ENCODE measurements at places on chromosomes 12 and 14.

DNA sequence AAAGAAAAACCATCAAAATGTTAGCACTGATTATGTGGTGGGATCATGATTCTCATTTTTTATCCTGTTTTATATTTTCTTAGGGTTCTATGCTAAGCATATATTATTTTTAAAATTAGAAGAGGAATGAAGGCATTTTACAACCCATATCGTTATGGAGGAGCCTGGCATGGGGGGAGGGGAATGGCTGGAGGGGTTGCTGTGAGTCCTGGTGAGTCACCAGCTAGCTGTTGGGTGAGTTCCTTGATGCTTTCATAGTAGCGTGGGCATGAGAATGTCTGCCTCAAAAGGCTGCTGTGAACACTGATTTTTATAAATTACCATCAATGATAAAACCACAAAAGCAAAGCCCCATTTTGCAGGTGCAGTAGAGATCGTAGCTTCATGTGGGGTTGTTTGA lies 46.9 kb downstream of the C14orf132 start:
- peak; percentile 70 for DNase-seq

GRCh38 chr14:23125933-23126524 lies 7.0 kb upstream of the CEBPE start:
- DNase-seq: no peak

DNA sequence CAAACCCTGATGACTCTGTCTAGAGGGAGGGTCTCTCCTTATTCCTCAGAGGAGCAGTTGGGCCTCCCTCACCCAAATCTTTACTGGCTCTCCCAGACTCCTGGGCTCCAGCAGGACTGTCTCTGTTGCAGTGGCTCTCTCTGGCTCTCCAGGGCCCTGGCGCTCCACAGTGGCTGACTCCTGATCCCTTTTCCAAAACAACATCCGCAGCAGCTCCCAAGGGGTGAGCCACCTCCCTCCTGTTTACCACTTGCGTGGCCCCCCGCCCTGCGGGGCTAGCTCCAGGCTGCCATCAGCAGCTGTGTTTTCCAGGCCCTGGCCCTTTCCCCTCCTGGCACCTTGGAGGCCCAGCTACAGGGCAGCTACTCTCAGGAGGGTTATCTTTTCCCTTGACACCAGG lies 123.5 kb downstream of the CALM1 start:
- no peak for DNase-seq

DNA sequence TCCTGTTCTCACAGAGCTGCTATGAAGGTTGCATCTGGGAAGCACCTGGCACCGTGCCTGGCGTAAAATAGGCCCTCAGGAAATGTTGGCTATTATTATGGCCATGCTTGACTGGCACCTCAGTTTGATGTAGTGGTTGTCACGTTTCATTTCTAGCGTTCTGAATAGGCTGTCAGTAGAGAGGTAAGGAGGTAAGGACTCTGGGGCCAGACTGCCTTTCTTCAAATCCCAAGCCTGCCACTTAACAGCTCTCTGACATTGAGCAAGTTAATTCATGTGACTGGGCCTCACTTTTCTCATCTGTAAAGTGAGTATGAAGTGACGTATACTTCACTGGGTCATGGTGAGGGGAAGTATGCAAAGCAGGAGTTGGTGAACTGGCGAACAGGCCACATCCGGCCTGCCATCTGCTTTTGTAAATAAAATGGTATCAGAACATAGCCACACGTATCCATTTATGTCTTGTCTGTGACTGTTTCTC lies 196.2 kb downstream of the CACNA1C start:
- DNase-seq: no peak
